ENCODE measurements at places on chromosomes 1 and 21. TPM values are rescaled to one million over a fixed set of nuclear protein-coding genes. Genes with fewer than 3 reads are reported as not detected.

GRCh38 chr1:36597514-36597913, 114.8 kb upstream of the CSF3R start:
- DNase-seq, result no peak

The NFIA gene
- total RNA-seq, result 1.5 TPM

DNA sequence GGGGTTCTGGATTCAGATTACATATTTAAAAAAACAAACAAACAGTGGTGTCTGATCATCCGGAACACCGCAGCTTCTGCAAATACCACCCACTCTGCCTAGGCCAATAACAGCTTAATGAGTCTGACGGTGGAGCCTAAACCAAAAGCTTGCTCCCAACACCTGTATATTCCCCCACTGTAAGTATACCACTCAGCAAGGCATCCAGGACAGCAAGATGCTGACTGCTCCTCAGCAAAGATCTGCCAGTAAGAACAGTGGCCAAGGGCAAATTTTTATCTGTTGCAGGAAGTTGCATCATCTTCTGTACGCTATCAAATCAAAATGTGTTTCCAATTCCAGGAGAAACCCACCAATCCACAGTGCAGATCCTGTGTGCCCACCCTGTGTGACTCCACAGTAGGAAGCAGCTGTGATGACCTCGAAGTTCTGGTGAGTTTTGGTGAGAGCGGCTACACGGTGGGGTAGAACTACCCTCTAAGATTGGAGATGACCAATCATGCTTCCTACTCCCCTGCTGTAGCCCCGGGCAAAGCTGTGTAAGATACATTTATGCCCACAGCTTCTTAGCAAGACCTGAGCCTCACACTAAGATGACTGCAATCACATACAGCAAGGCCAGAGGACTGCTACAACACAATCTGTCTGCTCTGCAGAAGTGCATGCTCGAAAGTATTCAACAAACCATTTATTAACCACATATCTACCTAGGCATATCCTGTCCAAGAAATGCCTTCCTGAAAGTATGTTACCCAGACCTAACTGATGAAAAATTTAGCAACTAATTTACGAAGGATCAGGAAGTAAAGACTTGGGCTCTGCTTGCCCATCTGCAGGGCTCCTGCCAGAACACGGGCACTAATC, 30.5 kb downstream of the SIPA1L2 start:
- DNase-seq, result no peak

DNA sequence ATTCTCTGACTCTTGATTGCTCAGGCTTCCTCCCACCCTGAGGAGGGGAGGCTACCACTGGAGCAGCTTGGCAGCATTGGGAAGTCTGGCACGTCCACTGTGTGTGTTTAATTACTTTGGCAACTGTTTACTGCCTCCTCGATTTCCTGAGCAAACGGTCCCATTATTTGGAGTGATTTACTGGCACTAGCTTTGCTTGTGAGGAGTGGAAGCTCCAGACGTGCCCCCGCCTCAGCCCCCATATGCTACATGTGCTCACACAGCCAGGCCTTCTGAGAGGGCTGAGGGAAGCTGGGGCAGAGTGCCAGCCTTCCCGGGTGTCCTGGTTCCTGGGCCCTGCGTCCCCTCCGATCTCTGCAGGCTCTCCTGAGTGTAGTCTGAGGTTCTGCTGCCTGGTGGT, 306.2 kb downstream of the PTPRU start:
- no peak for DNase-seq

The LRRC3 gene
- total RNA-seq, result 1.6 TPM

- DNase-seq, result peak; percentile 42
These were observed at the start of gene IFI16 for GRCh38 chr1:159009704-159010361. Gene IFI16 (plus strand): TSS chr1:159009907. CDS start chr1:159014681, 4,774 bp downstream.

GRCh38 chr1:211589782-211590721, 11.1 kb upstream of the SLC30A1 start:
- DNase-seq, result no peak

GRCh38 chr1:94205639-94206038, 31.7 kb downstream of the ARHGAP29 start:
- no peak for DNase-seq
